Chondrocyte (in vitro differentiated cells): ENCODE measurements at places on chromosomes 11 and 22. TPM values are rescaled to one million over a fixed set of nuclear protein-coding genes. Genes with fewer than 3 reads are reported as not detected.

RCOR2 gene
- total RNA-seq, result 1.3 to 3.8 TPM (median 2.7 TPM) in 3 replicates

SREBF2 gene
- 91.3 to 106 TPM (median 100 TPM) in 3 replicates for total RNA-seq

LSP1 gene
- 7.2 to 27.5 TPM (median 7.4 TPM) in 3 replicates for total RNA-seq

GRCh38 chr11:133238027-133238426 lies 294.3 kb downstream of the OPCML start:
- no peak for DNase-seq

GRCh38 chr11:66915866-66916265 lies 42.3 kb downstream of the PC start:
- DNase-seq, result peak; percentile 59

- DNase-seq, result no peak
These were observed 182.9 kb upstream of the NCAM1 start for GRCh38 chr11:112778091-112778876.
